HCT116 (cell line): ENCODE measurements at places on chromosomes 5 and 9.

DNA sequence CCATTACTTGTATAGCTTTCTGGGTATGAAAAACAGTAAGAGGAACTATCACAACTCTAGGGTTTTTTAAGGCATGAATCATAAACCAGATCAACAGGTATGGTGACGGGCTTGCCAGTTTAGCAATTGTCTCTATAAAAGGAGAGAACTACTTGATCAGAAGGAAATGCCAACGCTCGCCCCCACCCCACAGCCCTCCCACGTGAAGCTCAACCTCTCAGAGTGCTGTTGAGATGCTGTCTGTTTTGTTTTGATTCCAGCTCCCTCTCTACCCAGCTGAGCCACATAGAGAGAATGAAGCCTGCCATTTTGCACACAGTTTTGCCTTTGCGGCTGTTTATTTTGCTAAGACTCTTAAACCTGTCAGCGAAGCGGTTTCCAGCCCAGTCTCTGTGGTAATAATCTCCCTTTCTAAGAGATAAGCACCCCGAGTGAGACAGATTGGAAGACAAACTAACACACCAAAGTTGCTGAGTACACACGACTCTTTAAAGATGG, 257.9 kb upstream of the ANKRD55 start:
- peak; percentile 18 for DNase-seq

DNA sequence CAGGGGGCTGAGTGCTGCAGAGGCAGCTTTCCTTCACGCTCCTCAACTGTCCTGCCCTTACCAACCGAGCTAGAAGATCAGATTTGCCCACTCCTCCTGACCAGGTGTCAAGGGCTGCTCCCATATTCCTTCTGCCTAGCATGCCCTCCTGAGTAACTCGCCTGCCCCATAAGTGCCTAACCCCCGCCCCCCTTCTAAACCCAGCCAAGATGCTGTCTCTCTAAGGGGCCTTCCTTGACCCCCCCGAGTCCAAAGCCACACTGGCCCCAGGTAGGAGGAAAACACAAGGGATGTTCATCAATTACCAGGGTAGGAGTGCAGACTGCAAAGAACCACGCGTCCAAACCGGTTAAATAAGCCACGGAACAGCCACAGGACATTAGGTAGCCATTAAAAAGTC, 4.8 kb downstream of the CCDC69 start:
- DNase-seq: no peak

DNA sequence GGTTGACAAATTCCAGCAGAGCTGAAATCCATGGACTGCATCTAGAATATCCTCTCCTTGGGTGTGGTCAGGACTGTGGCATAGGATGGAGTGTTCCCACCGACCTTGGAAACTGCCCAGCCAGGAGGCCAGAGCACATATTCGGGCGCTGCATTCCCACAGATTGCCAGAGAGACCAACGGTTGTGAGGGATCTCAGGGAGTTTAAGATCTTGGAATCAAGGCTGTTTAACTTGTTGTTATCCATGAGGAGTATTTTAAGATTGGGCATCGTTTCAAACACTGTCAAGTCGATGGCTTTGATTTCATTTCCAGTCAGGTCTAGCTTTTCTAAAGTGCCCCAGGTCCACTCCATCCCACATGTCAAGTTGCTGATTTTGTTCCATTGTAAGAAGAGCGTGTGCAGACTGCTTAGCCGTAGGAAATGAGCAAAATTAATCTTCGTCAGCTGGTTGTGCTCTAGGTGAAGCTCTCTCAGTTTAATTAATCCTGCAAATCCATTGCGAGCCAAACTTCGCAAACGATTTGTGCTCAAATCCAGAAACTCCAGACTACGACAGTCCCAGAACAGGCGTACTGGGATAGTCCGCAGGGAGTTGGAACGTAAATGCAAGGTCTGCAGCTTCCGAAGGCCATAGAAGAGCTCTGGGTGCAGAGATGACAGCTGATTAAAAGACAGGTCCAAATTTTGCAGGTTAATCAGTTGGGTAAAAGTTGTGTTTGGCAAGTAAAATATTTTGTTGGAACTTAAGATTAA, 1.5 kb downstream of the LRRTM2 start:
- DNase-seq: no peak

- no peak for DNase-seq
These were observed 94.0 kb downstream of the PPARGC1B start for GRCh38 chr5:149824120-149824519.

DNA sequence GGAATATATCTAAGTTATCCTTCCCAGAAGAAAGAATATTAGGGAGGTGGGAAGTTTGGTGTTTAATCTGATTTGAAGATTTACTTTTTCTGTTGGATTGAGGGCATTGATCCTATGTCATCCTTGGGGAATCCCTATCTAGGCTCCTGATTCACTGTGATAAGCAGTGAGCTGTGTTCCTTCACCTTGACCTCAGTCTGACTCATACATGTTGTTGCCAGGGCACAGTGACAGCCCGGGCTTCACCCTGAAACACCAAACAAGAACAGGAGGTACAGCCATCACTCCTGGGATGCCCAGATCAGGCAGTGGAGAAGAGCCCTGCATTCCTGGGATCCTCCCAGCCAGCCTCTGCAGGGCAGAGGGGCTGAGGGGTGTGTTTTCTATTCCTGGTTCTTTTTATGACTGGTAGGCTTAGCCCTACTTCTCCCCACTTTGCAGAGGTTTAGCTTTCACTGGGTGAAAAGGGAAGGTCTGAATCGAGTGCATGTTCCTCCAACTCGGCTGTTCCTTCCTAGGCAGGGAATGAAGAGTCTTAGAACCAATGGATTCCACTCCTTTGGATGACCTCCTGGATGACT, 3.1 kb upstream of the FAM53C start:
- DNase-seq: no peak

DNA sequence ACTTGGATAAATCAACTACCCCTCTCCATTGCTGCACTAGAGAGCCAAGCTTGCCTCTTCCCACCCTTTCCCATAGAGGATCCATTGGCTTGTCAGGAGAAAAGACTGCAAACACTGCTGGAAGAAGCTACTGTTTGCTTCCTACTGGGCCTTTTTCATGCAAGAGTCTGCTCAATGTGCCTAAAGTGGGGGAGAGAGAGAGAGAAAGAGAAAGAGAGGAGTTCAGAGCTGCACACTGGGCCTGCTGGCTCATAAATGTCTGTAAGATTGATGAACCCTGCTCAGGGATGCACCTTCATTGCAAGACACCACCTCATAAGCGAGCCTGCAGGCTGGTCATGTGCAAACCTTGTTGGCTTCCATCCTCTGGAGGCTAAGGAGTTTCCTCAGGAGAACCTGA, 269.4 kb downstream of the ZNF608 start:
- no peak for DNase-seq

DNA sequence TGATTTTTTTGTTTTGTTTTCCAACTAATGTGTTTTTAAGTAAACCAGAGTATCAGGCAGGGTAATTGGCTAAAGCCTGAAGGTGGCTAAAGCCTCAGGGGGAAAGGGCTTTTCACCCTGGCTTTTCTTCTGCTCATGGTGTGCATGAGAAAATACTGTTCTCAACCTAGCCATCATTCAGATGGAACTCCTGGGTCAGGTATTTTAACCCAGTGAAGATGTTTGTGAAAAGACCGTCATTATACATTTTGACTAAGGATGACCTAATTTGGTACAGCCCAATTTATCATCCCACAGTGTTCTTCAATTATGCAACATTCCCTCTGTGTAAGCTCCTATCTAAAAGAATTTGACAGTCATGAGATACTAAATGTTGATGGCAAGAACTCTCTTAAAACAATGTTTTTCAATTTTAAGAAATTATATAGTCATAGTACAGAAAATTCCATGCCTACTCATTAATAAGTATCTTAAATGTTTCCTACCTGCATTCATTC, 209.5 kb upstream of the TARS1 start:
- no peak for DNase-seq

DNA sequence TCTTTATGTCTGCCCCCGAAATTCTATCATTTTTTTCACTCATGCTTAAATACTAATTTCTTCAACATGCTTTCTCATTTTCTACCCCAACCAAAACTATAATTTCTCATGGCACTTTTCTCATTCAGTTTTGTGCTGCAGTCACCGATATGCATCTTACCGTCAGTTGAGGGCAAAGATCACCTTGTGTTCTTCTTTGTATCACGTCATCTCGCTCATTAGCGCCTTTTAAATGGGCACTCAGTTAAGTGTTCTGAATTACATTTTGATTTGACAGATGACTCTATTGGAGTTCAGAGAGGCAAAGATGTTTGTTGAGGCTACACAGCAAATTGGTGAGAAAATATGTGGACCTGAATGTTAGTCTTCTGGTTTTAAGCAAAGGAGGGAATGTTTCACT, 211.7 kb upstream of the GLRA1 start:
- no peak for DNase-seq

DNA sequence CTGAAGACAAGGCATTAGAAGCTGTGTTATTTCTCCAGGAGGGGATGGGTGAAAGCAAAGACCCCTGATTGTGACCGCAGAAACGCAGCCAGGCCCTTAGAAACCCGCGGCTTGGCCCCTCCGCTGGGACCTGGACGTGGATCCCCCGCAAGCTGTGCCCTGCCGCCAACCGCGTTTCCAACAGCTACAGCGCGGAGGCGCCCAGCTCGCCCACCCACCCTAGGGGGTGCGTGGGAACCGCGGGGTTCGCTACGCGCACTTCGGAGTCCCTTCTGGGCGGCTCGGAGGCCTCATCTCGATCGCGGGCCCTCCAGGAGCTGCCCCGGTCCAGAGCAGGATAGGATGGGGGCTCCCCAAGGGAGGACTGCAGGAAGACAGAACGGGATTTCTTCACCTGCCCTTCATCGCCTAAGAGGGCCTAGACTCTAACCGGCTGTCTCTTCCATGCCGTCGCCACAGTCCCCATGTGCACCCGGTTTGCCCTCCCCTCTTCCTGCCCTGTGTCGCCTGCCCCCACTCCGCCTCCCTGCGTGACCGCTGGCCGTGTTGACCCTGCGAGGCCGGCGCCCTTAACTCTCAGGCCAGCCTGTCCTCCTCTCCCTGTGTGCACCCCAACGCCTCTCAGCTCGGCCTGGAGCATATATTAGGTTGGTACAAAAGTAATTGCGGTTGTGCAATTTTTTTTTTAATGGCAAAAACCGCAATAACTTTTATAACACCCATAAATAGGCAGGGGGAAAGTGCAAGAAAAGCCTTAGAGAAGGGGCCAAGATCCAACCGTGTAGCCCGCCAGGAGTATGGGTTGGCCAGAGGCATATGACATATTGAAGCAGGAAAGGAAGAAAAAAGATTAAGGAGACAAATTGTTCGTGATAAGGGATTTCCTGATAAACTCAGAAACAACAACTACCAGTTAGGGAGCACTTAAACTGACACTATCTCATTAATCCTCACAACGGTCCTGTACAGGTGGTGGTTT, 68.1 kb upstream of the FREM1 start:
- no peak for DNase-seq

DNA sequence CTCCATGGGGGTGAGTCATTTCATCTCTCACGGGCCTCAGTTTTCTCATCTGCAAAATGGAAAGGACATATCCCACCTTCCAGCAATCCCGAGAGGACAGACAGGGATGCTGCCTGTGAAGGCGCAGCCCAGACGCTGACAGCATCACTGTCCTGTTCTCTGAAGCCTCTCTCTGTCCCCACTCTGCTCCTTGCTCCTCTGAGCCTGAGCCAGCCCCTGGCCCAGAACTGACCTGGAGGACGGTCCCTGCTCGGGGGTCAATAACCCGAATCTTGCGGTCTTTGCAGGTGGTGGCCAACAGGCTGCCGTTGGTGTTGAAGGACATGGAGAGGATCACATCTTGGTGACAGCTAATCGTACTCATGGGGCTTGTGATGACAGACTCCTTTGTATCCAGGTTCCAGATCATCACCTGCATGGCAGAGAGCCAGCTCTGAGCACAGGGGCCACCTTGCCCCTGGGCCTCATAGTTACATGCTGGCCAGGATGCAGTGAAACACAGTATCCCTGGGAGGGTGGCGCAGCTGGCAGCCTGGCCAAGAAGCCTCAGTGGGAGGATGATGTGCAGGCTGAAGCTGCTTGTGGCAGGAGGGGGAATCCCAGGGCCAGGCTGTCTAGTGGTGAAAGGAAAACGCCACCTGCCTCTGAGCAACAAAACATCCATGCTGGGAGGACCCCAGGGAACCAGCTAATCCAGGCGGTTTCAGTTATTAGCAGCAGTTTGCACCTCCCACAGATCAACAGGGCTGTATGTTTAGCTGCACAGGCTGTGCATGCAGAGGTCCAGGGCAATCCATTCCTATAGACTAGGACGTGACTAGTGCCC, 14.0 kb upstream of the TRIM14 start:
- DNase-seq: no peak

DNA sequence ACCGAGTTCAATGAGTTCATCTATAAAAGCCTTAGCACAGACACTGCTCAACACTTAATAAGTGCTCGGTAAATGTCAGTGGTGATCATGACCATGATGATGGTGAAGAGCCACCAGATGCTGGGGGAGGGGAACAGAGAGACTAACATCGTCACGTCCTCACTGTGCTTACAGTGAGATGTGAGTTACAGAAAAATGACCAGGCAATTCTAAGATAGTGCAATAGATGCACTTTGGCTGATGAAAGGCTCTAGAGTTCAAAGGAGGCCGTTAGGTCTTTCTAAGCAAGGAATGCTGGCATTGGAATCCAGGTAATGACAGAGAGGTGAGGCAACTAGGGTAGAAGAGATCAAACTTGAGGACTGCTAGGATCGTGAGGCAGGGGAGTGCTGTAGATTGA, 36.7 kb downstream of the ARL15 start:
- DNase-seq: no peak

DNA sequence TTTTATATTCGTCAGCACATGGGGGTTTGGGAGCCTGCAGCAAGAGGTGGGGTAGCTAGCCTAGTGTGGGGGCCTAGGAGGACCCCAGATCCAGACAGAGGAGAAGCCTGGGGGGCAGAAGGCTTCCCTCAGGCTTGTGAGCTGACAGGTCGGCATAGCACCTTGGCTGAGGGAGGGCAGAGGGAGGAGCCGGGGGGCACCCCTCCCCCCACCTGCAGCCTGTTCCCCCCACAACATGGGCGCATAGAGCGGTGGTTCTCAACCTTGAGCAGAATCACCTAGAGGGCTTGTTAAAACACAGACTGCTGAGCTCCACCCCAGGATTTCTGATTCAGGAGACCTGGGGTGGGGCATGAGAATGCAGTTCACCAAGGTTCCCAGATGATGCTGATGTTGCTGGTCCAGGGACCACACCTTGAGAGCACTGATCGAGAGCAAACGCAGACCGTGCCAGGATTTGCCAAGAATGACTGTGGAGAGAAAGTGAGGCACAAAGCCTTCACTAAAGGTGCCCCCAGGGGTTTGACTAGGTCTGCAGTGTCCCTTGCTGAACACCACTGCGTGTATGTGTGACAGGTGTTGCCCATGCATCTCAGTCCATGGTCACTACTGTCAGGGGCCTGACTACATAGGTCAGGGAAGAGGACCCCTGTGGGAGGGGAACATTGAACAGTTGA, 163.3 kb downstream of the MACROH2A1 start:
- no peak for DNase-seq
